ENCODE measurements at places on chromosomes 11 and 22. TPM values are rescaled to one million over a fixed set of nuclear protein-coding genes. Genes with fewer than 3 reads are reported as not detected.

DNA sequence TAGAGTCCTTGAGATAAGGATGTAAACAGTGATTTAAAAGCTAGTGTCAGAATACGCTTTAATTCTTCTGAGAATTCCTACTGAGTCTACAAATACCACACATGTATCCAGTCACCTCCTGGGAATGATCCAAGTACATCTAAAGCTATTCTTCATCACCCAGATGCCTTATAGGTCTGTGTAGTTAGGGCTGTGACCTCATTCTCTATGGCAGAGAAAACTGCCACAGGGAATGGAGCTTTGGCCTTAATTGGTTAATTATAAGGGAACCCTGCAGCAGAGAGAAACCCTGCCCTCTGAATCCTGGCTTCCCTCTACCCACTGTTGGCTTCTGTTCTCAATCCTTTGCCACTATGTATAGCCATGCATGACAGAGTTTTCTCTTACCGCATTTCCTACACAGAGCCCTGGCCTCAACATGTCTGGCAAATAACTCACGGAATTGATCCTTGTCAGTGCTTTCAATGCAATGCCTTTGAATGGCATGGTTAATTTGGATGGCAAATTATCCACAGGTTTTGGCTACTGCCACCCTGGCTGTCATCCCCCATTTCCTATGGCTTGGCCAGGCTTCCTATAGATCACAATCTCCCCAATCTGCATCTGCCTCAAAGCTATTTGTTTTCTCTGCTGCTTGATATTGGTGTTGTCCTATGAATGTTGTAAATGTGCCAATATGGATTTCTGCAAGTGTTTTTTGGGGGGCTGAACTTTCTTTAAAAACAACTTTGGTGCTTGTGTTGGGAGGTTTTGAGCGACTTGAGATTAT, 2.9 kb downstream of the DIXDC1 start:
- DNase-seq, result no peak

- DNase-seq, result no peak
Observed at GRCh38 chr11:9490376-9490775, 29.6 kb downstream of the ZNF143 start.

DNA sequence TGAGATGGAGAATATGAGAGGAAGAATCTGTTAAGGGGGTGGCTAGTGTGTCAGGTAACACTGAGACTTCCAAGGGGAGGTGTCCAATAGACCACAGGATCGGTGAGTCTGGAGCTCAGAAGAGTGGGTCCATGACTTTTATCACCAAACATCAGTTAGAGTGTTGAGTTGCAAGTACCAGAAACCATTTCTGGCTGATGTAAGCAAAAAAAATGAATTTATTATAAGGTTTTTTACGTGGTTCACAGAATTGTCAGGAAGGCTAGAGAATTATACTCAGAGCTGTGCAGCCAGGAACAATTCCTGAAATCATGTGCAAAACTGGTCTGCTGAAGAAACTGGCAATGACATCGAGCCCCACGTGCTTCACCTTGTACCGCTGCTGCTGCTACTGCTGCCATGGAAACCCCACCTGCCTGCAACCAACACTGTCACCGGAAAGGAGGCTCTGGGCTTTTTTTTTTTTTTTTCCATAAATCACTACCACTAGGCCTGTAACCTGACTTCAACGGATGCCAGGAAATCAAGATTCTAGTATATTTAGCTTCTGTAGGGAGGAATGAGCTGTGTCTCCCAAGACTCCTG, 16.6 kb upstream of the STK33 start:
- no peak for DNase-seq

DNA sequence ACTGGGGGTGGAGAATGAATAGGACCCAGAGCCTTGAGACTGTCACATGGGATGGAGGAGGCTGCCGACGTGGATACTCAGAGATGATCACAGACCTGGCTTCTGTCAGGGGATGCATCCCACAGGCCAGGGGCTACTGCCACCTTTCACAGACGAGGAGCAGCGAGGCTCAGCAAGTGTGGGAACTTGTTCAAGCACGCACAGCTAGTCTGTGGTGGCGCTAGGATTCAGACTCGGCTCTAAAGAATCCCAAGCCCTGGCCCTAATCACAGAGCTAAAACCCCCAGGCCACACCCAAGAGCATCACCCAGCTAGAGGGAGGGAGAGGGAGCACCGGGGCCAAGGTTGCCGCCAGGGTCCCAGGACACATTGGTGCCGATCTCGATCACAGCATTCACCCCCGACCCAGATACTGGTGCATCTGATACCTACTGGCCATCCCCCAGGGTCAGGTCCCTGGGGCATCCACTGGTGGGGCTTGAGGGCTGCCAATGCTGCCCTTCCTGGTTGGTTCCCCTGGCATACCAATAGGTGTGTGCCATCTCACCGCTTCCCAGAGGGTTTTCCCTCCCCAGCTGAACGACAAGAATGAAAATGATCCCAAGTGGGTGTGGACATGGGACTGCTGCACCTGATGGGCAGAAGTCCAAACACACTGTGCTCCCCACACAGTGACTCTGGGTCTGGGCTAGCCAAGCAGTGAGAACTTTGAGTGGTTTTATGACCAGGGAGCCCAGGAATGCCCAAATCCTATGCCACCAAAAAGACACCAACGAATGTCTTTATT, 6.2 kb downstream of the CHST1 start:
- DNase-seq, result no peak

DNA sequence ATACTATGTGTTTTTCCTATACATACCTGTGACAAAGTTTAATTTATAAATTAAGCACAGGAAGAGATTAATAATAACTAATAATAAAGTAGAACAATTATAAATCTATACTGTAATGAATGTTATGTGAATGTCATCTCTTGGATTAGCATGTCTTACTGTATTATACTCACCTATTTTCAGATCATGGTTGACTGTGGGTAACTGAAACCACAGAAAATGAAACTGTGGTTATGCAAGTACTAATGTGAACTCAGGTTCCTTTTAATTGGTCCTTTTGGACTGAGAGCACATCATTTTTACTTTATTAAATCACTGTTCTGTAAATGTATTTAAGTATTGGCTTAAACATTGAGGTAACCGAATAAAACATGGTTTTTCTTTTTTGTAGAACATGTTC, 108.8 kb downstream of the PPP6R3 start:
- no peak for DNase-seq

DNA sequence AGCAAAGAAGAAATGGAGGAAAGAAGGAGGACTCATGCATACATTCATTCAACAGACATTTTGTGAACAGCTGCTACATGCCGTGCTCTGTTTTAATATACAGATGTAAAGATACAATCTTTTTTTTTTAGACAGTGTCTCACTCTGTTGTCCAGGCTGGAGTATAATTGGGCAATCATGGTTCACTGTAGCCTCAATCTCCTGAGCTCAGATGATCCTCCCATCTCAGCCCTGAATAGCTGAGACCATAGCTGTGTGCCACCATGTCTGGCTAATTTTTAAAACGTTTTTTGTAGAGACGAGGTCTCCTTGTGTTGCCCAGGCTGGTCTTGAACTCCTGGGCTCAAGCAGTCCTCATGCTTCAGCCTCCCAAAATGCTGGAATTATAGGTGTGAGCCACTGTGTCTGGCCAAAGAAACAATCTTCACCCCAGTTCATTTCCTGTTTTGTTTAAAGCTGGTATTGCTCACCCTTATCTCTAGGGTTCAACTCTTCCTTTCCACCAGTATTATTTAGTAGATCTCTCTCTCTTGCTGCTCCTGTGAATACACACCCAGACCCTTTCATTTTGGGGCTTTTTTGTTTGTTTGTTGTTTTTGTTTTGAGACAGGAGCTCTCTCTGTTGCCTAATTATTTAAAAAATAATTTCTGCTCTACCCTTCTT, 69.8 kb downstream of the RNF169 start:
- DNase-seq, result no peak

DNA sequence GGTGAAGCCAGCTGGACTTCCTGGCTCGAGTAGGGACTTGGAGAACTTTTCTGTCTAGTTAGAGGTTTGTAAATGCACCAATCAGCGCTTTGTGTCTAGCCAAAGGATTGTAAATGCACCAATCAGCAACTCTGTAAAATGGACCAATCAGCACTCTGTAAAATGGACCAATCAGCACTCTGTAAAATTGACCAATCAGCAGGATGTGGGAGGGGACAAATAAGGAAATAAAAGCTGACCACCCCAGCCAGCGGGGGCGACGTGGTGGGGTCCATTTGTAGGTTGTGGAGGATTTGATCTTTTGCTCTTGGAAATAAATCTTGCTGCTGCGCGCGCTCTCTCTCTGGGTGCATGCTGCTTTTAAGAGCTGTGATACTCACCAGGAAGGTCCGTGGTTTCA, 202.9 kb downstream of the MIAT start:
- peak; percentile 39 for DNase-seq

- no peak for DNase-seq
Observed at GRCh38 chr11:35330931-35331330, 88.4 kb downstream of the SLC1A2 start.

DNA sequence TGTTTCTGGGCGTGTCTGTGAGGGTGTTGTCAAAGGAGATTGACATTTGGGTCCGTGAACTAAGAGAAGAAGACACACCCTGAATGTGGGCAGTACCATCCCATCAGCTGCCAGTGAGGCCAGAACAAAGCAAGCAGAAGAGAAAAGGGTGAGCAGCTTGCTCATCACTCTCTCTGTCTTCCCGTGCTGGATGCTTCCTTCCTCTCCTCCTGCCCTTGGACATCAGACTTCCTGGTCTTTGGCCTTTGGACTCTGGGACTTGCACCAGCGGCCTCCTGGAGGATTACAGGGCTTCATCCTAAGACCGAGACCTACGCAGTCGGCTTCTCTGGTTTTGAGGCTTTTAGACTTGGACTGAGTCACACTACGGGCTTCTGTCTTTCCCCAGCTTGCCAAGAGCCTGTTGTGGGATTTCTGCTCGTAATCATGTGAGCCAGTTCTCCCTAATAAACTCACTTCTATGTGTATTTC, 18.8 kb downstream of the APOL2 start:
- DNase-seq, result peak; percentile 49

DNA sequence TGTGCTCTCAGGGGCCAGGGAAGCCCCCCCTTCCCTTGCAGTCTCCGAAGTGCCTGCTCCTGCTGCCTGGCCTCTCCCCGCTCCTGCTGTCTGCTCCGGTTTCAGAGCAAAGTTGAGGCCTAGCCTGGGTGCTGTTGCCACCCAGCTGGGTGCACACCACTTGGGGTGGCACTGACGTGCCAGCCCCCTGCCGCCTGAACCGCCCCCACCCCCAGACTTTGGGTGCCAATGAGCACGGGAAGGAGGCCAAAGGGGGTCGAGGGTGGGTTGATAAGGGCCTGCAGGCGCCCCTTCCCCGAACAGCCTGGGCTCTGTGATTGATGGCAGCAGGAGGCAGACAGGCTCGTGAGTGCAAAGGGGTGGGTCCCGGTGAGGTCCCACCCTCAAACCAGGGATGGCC, 48.2 kb downstream of the EMSY start:
- no peak for DNase-seq

- DNase-seq, result no peak
Observed at GRCh38 chr22:30169002-30169401, 77.6 kb downstream of the LIF start.

- no peak for DNase-seq
Observed at GRCh38 chr11:13602844-13603243, 65.6 kb upstream of the FAR1 start.

DNA sequence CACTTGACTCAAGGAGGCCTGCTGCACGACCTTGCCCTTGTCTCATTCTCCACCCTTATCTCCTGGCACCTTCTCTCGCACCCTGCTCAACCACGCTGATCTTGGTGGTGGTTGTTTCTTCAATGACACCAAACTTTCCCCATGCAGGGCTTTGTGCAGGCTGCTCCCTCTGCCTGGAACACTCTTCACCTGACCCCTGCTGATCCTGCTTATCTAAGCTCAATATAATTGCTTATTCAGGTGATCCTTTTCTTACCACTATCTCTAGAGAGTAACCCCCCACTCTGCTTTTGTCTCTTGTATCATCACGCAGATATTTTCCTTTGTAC, 604.4 kb downstream of the BUD13 start:
- no peak for DNase-seq

GRCh38 chr22:35900483-35901168, 128.0 kb downstream of the RBFOX2 start:
- no peak for DNase-seq

DNA sequence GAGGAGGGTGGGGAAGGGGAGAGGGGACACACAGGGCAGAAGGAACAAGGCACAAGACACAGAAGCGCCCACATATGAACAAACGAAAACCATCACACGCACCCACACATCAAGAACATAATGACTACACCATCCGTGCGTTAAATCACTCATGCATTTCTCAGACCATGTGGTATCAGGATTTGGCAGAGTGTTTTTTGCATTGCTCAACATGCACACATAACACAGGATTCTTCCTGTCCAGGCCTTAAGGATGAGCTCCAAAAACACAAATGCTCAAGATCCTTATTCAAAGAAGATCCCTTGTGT, 309.5 kb downstream of the CADM1 start:
- no peak for DNase-seq

DNA sequence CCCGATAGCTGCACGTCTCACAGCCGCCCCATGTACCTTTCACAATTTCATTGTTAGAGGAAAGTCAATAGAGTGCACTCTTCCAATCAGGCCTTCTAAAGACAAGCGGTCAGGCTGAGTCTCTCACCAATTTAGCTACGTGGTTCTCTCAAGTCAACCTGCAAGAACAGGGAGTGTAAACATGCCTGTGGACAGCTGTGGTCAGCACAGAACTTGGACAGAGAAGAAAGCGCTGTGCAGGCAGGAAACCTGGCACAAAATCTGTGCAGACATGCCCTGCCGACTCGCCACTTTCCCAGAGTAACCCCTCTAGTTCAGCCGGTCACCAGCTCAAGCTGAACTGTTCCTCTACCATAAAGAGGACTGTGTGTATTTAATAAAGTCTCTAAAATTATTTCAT, 39.5 kb downstream of the CHKA start:
- DNase-seq, result no peak

GRCh38 chr11:18608376-18608775, 8.8 kb downstream of the MISFA start:
- DNase-seq, result no peak

TAF10 gene
- total RNA-seq, result 192 TPM

H19 gene
- total RNA-seq, result 65.5 TPM

HEPHL1 gene
- total RNA-seq, result not detected

ZP1 gene
- total RNA-seq, result not detected

NLRP14 gene
- 0.51 TPM for total RNA-seq

PAFAH1B2 gene
- total RNA-seq, result 16.8 TPM

DDX17 gene
- total RNA-seq, result 465 TPM

TMEM258 gene
- total RNA-seq, result 81.3 TPM
